ENCODE measurements at places on chromosomes 4 and X. TPM values are rescaled to one million over a fixed set of nuclear protein-coding genes. Genes with fewer than 3 reads are reported as not detected.

DNA sequence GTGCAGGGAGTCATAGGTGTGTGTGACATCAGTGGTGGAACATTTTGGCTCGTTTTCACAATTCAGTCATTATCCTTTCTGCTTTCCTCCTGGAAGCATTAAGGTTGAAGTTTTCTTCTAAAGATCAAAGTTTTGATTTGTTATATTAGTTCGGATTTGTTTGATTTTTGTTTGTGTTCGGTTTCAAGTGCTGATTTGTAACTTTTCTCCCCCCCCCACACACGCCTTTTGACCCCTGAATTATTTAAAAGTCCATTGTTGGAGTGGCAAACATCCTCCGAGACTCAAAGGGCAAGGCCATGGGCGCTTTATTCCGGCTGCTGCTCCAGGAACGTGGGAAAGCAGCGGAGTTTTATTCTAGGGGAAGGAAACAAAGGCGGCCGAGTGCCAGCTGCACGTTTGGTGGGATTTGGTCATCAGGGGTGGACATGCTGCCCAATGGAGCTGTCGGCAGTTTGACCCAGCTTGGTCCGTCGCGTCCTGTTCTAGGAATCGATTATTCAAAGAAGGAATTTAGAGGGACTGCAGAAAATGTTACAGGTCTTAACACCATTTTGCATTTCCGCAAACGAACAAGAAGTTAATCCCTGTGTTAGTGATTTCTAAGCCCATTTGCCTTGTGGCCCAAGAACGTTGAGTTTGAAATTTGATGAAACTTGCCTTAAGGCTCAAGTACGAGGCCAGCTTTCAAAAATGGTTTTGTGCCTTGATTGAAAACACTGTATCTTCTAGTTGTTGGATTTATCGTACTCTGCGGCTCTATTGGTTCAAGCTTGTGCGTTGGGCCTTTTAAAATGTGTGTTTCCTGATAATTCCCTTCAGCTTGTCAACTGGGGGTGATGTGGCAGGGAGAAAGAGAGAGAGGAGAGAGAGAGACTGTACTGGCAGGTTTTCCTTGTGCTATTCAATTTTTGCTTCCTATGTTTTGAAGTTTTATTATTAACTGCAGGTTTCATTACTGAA, 565 bp upstream of the ZNF41 start:
- peak; percentile 9 for DNase-seq

DNA sequence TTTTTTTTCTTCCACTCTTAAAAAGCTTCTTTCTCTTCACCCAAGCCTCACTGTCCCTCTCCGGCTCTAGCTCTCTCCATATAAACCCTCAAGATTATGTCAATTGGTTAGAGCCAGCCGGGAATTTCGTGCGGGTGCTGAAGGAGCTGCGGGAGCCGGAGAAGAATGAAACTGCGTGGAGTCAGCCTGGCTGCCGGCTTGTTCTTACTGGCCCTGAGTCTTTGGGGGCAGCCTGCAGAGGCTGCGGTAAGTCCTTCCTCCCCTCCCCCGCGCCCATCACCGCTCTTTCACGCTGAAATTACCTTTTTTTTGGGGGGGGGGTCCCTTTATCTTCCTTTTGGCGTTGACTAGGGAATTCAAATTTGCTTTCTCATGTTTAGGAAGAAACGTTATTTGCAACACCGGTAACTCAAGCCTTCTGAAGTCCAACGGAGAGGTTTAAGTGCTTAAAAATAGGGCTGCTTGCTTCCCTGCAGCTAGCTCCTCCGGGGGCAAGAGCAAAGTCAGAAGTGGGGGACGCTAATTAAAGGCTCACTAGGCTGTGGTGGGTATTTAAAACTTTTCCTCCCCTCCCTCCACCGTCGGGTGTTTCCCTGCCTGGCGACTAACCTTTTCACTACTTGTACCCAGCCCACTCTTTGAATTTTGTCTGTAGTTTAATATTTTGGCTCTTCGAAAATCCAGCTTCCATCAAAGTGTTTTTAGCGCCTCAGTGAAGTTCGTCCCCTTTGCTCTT, 491 bp downstream of the COL4A5 start:
- no peak for DNase-seq

GRCh38 chrX:1002611-1003010, 209.8 kb downstream of the CRLF2 start:
- DNase-seq, result no peak

CYBB gene
- total RNA-seq, result not detected

GRCh38 chr4:19455196-19455595, 796.5 kb upstream of the SLIT2 start:
- DNase-seq, result no peak

GC gene
- not detected for total RNA-seq

DNA sequence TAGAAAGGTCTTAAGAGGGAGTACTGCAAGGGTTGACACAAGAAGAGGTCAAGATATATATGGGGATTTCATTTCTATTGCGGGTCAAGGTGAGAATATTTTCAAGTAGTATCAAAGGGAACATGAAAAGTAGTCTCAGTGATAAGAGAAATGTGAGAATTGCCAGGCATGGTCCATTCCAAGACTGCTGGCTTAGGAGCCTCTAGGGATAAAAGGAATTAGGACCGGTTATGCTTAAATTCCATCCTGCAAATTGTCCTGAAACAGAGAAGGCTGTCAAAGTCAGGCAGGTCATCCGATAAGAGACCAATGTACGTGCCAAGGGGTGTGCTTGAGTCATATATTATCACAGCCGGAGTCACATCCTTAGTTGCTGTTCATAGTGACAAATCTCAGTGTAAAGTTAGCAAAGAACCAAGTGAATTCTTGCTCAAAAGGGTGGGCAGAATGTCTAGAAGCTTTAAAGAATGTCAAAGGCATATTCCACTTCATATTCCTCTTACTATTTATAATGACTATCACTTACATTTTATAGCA, 133.6 kb downstream of the CBLL2 start:
- DNase-seq, result no peak

Data from HFFc6 (cell line).